Erythroblast (primary cell): ENCODE measurements at places on chromosomes 12 and 14.

- peak; percentile 2 for DNase-seq
Measured at GRCh38 chr12:25769082-25769945, 189.2 kb upstream of the RASSF8 start.

DNA sequence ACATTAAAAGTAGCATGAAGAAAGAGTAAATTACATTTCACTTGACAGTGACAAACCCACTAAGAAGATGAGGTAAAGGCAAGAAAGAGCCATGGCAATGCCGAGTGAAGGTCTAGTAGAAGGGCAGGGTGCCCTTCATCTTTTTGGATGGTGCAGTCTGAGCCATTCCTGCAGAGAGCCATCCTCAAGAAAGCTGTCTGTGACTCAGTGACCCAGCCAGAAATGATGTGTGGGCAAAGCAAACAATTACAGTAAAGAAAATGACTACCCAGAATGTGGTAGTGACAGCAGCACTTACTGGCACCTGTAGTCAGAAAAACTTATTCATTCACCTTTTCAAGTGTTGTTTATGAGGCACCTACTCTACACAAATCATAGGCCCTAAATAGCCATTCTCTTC is 281.7 kb downstream of the DUSP6 start:
- no peak for DNase-seq

- DNase-seq = no peak
Measured at GRCh38 chr12:117468016-117468415, 106.6 kb upstream of the NOS1 start.

- DNase-seq = peak; percentile 30
Measured at GRCh38 chr12:66304296-66304900, 2.1 kb downstream of the HELB start.

GRCh38 chr12:9319044-9319841 is 111.0 kb upstream of the PZP start:
- no peak for DNase-seq

- DNase-seq = no peak
Measured at GRCh38 chr12:125454786-125455480, 389.7 kb downstream of the AACS start.

GRCh38 chr14:63647696-63648410 is 6.2 kb upstream of the WDR89 start:
- DNase-seq = no peak

- no peak for DNase-seq
Measured at GRCh38 chr12:56326533-56326932, 7.3 kb downstream of the PAN2 start.

GRCh38 chr12:1936406-1937320 is 18.2 kb upstream of the CACNA2D4 start:
- DNase-seq = no peak

DNA sequence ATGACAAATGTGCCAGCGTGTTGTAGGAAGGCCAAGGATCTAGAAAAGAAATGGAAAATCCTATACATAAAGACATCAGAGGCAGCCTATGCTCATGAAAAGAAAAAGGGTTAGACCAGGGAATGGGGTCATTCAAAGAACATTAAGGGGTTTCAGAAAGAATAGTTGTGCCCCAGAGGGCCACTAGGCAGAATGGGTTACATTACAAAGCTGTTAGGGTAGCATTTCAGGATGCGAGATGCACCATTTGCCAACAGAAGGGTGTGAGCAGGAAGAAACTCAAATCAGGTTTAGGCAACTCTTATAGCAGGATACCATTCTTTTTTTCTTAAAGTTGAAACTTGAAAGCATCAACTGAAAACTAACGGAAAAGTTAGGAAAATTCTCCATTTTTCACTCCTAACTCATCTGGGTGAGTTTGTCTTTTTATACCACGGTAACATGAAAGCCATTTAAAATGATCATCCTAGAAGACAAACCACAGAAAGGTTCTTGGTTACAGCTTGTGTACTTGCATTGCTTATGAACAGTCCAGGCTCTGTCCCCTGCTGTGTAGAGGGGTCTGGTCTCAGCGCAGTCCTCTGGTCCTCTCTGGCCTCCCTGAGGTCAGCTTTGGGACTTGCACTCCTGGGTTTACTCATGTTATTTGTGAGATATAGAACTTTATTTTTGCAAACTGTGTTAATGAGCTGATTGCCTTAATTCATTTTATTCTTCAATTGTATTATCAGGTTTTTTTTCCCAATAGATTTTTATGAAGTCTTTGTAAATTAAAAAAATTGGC is 209.1 kb downstream of the DACT1 start:
- DNase-seq = no peak

DNA sequence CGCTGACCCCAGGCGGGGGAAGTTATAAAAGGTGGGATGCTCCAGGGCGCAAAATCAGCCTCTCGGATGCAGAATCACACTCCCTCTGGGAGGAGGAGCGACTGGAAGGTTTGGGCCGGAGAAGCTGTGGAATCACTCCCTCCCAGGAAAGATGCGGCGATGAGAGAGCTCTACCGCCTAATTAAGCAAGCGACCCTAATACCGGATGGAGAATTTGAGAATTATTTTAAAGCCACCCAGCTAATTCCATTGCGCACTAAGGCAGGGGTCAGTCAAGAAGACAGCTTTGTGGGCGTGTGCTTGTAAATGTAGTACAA is 1.9 kb downstream of the COL2A1 start:
- DNase-seq = no peak

DNA sequence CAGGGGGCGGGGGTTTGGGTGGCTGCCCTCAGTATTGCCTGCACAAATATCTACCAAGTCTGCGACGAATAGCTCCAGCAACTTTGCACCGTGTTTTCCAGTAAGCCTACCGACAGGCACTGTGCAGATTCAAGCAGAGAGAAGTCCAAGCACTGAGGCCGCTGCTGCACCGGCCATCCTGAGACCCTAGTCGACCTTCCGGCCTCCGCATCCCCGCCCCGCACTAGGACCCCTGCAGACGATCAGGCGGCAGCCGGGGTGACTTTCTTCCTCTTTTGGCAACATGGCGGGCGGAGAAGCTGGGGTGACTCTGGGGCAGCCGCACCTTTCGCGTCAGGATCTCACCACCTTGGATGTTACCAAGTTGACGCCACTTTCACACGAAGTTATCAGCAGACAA is at the start of gene EIF2S3B:
EIF2S3B (plus strand) TSS at position 271 of the 400 bp plus-strand sequence; CDS start at position 284, 13 bp downstream.
- DNase-seq = no peak

DNA sequence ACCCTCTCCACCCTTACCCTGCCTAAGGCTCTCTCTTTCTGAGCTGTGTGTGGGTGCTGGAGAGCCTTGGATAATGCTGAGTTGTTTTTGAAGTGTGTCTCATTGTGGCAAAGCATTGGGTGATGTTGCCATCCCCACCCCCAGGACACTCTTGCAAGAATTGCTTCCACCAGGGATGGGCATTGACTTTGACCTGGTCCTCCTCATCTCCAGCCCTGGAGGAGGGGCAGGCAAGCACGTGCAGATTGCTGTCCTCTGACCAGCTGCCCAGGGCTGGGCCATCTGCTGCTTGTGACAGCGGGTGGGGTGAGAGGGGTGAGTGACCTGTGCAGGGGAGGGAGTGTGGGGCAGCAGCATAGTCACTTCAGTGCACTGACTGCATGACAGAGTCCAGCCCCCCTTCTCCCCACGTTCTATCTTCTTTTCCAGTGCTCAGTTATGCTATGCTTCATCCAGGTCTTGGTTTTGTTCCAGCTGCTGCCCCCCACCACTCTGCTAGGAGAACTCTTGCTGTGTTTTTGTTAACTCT is 26.2 kb downstream of the SUSD6 start:
- peak; percentile 69 for DNase-seq

DNA sequence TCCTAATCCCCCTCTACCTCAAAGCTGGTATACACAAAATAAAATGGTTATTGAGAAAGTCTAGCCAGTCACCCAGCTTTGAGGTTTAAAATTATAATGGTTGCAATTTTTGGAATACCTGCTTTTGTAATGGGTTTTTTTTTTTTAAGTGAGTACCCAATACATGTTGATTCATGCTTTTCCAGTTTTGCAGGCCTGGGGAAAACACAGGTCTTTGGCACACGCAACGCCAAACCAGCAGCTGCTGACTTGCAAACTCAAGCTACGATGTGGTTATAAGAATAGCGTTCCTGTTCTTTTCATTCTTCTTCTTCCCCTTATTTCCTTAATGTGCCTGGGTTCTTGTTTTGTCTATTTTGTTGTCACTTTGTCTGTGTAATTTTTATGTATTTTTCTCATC is 233.0 kb downstream of the EGLN3 start:
- no peak for DNase-seq

DNA sequence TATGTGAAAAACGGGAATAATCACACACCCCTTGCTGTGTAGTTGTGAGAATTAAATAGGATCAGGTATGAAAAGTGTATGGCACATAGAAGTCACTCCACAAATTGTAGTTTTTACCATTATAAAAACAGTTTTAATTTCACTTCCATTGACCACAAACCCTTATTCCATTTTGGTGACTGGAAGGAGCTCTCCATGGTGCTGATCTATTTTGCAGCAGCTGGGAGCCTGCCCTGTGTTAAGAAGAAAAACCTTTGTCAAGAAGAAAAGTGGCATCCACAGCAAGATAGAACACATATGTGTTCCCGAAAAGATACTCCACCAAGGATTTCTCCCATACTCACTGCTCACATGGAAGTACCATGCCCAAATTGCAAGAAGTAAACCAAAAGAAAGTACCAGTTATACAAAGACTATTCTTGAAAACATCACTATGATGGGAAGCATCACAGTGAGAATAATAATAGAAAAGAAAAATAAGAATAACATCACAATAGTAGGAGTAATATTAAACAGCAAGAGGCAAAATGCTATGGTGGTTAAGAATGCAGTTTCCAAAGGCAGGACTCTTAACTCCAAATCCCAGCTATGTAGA is 58.7 kb downstream of the TUNAR start:
- DNase-seq = peak; percentile 25

DNA sequence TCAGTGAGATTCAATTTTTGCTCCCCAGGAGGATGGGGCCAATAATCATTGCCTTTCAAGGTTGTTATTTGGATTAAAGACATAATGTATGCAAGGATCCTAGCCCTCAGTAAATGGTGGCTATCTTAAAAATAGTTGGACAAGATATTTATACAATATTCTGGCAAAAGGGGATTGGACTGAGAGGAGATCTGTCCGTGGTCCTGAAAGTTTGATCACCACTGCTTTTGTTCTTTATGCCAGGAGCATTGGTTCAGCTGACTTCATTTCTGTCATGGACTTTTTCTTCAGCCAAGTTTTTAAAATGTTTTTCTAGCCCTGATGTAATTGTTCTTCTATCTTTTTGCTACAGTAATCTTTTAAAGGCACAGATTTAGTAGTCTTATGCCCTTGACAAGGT is 70.2 kb upstream of the TCL1A start:
- peak; percentile 12 for DNase-seq
